ENCODE measurements at places on chromosomes 4 and X.

GRCh38 chr4:165112368-165113121, at the start of gene TMEM192:
Gene TMEM192 (minus strand): TSS chr4:165112860. CDS start chr4:165112773, 87 bp downstream.
- peak; percentile 92 for DNase-seq

GRCh38 chr4:1356181-1356998, 9.4 kb downstream of the UVSSA start:
- DNase-seq, result peak; percentile 32

DNA sequence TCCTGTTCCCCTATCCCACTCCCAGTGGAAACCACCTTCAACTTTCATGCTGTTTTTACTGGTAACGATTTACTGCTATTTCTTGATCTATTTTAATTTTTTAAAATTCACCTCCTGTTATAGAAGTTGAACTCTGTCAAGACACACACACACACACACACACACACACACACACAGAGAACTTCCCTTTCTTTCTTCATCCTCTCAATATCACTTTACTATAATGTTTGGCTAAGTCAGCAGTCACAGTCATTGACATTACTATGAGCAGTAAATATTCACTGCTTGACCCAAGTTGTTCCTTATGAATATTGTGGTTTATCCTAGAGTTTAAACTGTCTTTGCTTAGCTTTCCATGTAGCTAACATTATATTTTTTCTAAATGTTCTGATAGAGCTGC, 24.0 kb upstream of the SGMS2 start:
- DNase-seq, result no peak

- no peak for DNase-seq
Observed at GRCh38 chr4:56308384-56308783, 78.9 kb downstream of the AASDH start.

GRCh38 chrX:134624046-134624430, 34.2 kb downstream of the PLAC1 start:
- DNase-seq, result no peak

DNA sequence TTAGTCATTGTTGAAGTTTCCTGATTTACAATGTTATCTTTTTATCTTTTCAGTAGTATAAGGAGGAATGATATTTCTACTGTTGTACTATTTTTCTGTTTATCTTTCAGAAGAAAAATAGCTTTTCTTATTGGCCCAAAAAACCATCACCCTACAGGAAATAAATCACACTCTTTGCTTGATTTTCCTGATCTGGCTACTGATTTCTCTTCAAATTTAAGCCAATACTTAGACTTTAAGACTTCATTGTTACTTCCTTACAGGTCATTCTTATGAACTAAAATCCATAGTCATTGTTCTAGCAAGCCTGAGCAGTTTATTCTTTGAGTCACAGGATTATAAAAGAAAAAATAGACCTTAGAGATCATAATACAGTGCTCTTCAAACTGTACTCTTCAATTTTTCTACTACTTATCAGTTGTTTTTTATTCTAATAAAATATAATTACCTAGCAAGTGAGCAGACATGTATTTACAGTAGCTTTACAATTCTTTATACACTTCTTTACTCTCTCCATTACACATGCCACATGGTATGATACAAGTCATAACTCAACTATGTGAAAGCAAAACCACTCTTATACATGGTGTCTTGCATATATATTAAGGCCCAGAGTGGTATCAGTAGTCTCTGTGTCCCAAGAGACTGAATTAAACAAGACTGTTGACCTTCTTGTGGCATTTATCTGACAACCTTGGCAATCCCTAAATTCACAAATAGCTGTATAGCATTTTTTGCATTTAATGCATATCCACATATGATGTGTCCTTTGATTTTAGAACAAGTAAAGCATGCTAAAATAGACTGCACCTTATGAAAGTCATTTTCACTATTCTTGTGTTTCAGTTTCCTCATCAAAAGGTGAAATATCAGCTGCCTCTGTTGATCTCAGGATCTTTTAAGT, 47.9 kb downstream of the TET2 start:
- no peak for DNase-seq

DNA sequence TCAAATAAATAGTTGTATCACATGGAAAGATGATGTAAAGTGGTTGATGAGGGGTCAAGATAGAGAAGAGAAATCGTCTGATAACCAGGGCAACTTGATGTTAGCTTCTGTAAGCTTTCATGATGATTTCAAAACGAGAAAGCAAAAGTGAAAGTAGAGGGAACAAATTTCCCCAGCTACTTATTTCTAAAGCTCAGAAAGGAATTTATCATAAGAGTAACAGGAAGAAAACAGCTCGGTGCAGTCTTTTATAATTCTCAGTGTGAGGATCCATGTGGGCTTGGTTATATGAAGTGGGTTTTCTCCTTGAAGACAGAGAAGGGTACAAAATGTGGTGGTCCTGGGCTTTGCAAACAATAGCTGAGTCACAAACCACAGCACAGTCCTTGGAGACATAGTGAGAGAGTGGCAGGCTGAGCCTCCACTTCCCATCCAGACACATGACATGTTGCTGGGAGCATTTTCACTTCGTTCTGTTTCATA, 32.1 kb upstream of the GLRA2 start:
- DNase-seq, result no peak

DNA sequence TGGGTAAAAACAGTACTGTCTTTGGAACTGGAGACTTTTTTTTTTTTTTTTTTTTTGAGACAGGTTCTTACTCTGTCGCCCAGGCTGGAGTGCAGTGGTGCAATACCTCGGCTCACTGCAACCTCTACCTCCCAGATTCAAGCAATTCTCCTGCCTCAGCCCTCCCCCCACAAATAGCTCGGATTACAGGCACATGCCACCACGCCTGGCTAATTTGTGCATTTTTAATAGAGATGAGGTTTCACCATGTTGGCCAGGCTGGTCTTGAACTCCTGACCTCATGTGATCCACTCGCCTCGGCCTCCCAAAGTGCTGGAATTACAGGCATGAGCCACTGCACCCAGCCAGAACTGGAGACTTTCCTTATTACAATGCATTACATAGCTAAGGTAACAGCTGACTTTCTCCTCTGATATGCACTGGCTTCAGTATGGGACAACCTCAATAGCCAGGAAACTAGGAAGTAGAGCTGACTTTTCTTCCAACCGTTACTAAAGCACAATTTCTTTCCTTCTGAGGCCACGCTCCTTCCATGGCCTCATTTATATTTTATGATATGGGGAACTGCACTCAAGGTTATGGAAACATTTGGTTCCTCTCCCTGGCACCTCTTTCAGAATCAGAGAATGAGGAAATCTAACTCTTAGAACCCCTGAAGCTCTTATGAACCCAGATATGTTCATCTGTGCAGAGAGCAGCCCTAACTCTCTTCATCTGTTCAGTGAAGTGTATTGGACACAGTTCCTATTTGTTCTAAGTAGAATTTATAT, 53.5 kb upstream of the FAM9B start:
- DNase-seq, result no peak

DNA sequence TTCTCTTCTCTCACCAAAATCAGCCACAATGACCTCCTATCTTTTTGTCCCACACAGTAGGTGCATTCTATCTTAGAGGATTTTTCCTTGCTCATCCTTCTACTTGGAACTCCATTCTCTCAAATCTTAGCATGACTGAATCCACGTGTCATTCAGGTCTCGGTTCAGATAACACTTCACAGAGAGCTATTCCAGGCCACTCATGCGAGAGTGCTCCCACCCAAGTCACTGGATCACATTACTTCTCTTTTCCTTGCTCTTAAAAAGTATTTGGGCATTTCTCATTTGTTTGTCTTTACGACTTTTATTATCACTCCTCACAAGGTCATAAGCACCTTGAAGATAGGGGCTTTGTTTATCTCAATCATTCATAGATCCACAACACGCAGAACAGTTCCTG, 647.5 kb upstream of the TENM3 start:
- no peak for DNase-seq

- peak; percentile 4 for DNase-seq
Observed at GRCh38 chr4:105140684-105141490, 5.8 kb upstream of the TET2 start.

GRCh38 chrX:101931488-101932248, at the start of gene ZMAT1:
Gene ZMAT1 (minus strand): TSS chrX:101932027. CDS start chrX:101932008, 19 bp downstream.
- peak; percentile 87 for DNase-seq

DNA sequence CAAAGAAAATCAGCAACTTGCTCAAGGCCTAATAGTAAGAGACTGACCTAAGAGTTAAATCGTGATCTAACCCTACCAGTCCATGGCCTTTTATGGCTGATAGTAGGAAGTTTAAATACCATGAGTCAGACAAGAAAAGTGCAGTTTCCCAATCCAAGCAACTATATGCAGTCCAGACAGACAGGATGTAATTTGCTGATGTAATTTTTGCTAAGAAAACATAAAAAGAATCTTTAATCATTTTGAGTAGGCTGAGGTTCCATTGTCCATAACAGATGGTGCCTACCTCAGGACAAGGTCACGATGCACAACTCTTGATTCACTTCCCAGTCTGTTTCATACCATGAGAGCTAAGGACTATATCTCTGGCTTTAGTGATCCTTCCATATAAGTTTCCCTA, 317.5 kb upstream of the GRIA3 start:
- no peak for DNase-seq
